ENCODE measurements at places on chromosomes 6 and 20.

GRCh38 chr6:28490205-28490890 lies 25.2 kb downstream of the GPX6 start:
- DNase-seq, result no peak

GRCh38 chr6:14280006-14280510 lies 162.5 kb downstream of the CD83 start:
- DNase-seq, result no peak

GRCh38 chr6:26029857-26030653 lies 57.2 kb upstream of the HFE start:
- DNase-seq, result no peak

- no peak for DNase-seq
Observed at GRCh38 chr6:40685862-40686261, 98.7 kb upstream of the LRFN2 start.

- DNase-seq, result no peak
Observed at GRCh38 chr6:49453221-49453620, 9.8 kb downstream of the MMUT start.

GRCh38 chr6:95741045-95741444 lies 163.7 kb downstream of the MANEA start:
- DNase-seq, result no peak

DNA sequence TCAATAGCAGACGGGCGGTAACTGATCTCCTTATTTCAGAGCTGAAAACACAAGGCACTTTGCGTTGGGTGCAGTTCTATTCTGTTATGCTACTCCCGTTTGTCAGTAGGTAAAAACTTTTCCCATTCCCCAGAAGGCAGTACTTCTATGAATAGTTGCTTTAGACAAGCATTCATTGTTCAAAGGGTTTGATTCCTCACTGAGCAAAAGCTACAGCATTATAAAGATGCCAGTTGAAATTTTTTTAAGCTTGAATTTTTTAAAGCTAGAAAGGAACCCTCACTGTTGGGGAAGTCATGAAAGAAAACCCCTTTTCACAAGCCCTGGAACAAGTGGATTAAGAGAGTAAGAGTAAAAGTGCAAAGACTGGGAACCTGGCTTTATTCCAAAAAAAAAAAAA lies 42.3 kb downstream of the FUT9 start:
- DNase-seq, result no peak

DNA sequence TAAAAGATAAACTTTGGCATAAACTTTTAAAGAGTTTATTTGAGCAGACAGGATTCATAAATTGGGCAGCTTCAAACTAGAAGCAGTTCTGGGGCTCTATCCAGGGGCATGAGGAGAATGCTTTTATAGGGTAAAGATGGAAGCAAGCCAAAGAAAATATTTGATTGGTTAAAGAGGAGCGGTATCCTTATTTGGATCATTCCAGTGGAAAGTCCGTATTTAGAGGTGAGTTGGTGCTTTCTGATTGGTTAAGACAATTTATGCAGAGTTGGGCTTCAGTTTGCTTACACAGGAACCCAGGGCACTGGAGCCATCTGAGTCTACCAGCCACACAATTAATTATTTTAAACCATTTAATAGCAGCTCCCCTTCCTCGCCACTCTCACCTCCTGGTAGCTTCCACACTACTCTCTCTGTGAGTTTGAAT lies 37.9 kb upstream of the RNF217 start:
- DNase-seq, result no peak

DNA sequence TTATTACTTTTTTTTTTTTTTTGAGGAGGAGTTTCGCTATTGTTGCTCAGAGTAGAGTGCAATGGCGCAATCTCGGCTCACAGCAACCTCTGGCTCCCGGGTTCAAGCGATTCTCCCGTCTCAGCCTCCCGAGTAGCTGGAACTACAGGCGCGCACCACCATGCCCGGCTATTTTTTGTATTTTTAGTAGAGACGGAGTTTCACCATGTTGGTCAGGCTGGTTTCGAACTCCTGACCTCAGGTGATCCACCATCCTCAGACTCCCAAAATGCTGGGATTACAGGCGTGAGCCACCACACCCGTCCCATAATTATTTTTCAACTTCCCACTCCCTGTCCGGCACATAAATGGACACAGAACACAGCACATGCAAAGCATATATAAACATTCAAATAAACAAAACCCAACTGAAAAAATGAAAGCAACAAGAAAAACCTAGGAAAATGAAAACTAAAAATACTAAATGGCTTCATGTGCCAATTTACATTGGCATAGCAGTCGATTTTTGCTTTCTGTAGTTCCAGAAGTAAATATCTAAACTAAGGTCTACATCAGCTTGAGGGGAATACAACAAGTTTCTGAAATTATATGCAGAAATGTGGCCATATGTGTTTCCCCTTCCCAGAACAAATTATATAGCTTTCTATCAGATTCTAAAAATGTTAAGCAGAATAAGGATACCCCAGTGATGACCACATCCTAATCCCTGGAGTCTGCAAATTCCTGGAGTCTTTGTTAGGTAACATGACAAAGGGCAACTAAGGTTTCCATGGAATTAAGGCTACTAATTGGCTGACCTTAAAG lies 113.9 kb downstream of the HFE start:
- DNase-seq, result no peak

- DNase-seq, result peak; percentile 15
Observed at GRCh38 chr6:34246563-34247391, 2.0 kb downstream of the SMIM29 start.

- DNase-seq, result no peak
Observed at GRCh38 chr20:14966203-14966602, 628.8 kb upstream of the FLRT3 start.

DNA sequence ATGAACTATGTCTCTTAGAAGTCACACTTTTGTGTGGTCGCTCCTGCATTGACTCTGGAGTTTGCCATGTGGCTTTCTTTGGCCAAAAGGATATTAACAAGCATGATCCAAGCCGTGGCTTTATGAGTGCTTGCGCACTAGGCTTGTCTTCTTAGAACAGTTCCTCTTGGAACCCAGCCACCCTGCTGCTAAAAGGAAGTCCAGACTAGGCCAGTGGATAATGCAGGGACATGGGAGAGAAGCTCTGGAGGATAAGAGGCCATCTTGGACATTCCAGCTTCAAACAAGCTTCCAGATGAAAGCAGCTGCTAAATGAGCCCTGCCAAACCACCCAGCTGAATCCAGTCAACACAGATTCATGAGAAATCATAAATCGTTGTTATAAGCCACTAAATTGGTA lies 346.4 kb downstream of the CDC5L start:
- DNase-seq, result no peak

DNA sequence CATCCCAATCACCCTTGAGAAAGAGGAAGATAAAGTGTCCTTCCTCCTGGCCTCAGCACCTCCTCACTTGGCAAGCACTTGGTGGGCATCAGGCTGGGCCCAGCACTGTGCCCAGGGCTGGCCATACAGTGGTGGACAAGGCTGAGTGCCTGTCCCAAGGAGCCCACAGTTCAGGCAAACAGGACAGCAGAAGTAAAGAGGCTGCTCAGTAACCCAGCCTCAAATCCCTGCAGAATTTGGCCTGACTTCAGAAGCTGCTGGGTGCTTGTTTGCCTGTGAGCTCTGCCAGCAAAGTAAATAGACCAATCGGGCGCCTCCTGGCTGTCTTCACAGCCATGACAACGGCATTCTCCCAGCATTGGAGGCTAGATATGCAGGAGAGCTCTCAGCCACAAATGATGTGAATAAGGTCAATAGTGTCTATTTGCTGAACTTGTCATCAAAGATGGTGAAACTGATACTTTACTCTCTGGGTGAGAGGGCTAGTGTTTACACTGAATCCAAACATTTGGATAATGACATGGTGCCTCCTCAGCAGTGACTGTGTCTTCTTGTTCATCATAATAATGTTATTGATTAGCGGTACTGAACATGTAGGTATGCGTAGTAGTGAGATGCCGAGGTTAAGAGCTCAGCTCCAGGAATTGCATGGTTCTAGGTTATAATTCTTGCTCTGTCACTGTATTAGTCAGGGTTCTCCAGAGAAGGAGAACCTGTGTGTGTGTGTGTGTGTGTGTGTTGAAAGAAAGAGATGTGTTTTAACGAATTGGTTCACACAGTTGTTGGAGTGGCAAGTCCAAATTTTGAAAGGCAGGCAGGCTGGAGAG lies 36.9 kb upstream of the FANCE start:
- peak; percentile 78 for DNase-seq

DNA sequence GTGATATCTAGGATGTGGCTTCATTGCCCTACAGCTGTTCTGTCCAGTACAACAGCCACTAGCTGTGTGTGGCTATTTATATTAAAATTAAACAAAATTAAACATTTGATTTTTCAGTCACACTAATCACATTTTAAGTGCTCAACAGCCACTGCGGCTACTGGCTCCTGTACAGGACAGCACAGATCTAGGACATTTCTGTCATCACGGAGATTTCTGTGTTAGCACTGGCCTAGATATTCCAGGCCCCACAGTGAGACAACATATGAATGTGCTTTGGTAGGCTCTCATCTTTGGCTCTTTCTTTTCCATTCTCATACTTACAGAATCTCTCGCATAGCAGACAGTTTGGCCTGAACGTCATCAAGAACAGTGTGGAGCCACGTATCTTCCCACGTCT lies 48.4 kb upstream of the ZBTB24 start:
- DNase-seq, result no peak

GRCh38 chr20:58787211-58788005 lies 63.3 kb downstream of the GNAS-AS1 start:
- DNase-seq, result no peak

DNA sequence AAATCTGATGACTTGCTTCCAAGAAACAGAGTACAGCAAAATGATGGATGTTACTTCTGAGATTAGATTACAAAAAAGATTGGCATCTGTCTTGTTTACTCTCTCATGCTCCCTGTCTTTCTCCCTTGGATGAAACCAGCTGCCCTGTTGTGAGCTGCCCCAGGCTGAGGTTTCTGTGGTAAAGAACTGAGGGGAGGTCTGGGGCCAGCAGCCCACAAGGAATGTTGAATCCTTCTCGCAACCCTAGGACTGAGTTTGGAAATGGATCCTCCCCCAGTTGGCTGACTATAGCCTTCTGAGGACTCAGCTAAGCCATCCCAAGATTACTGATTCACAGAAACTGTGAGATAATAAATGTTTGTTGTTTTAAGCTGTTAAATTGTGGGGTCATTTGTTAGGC lies 5.6 kb upstream of the HECA start:
- DNase-seq, result no peak

GRCh38 chr20:37299718-37300528 lies 10.5 kb downstream of the MANBAL start:
- no peak for DNase-seq
